ENCODE measurements at places on chromosomes 2 and 18.

- DNase-seq = no peak
These were observed 282.0 kb downstream of the CALCRL start for GRCh38 chr2:187165936-187166610.

GRCh38 chr2:74576863-74577229 is 22.3 kb downstream of the DOK1 start:
- no peak for DNase-seq

DNA sequence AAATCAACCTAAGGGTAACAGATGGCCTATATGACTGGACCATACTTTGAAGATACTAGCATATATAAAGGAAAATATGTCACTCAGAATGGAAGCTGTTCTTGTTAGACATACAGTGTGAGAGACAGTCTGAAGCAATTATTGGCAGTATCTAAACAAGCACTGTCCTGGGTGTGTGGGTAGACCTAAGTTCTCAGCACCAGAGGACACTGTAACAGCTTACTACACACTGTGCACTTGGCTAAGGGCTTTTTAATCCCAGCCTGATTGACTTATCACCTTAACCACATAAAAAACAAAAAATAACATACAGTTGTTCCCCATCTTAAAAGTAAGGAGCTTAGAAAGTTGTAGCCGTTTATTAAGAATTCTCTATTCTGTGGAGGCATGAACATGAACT is 1066.1 kb upstream of the FANCL start:
- no peak for DNase-seq

GRCh38 chr2:33616873-33617272 is 17.8 kb upstream of the FAM98A start:
- DNase-seq = no peak

- DNase-seq = no peak
These were observed 27.5 kb downstream of the ARL4C start for GRCh38 chr2:234469251-234469845.

- peak; percentile 10 for DNase-seq
These were observed 13.9 kb upstream of the UGP2 start for GRCh38 chr2:63827749-63828148.

- DNase-seq = no peak
These were observed 98.0 kb downstream of the ADCYAP1 start for GRCh38 chr18:1002653-1003178.
